T1000 (cell line): ENCODE measurements at places on chromosomes 4 and X.

DNA sequence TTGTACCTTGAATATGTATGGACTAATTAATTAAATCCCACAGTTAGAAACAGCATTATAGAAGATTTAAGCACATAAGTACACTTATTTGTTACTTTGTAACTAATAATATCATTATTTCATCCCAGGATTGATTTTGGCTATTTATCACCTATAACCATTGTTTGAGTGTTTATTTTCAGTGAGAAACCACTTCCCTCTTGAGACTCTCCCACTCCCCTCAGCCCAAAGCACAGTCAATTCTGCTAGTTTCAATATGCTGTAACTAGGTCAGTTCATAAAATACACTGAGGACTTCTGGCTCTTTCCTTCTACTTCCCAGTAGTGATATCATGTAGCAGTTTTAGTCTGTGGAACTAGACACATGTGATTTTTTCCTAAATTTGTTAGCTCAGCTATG lies 16.3 kb downstream of the OFD1 start:
- no peak for DNase-seq

DNA sequence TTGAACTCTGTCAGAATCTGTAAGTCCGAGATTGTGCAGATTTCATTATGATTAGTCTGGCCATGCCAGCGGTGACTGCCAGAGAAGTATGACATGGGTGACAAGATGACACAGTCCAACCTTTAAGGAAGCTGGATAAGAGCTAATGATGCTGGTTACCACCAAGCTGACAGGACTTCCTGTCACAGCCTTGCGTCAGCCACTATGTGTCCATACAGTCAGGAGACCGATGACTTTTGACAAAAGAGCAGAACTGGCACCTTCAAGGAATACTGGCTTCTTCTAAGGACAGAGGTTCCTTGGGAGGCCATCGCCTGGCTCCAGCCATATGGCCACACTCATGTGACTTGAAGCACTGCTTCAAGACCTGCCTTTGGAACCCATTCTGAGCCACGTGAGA lies 67.2 kb upstream of the TFDP3 start:
- no peak for DNase-seq

GRCh38 chrX:139106069-139106468 lies 394.6 kb upstream of the FGF13 start:
- DNase-seq = no peak

DNA sequence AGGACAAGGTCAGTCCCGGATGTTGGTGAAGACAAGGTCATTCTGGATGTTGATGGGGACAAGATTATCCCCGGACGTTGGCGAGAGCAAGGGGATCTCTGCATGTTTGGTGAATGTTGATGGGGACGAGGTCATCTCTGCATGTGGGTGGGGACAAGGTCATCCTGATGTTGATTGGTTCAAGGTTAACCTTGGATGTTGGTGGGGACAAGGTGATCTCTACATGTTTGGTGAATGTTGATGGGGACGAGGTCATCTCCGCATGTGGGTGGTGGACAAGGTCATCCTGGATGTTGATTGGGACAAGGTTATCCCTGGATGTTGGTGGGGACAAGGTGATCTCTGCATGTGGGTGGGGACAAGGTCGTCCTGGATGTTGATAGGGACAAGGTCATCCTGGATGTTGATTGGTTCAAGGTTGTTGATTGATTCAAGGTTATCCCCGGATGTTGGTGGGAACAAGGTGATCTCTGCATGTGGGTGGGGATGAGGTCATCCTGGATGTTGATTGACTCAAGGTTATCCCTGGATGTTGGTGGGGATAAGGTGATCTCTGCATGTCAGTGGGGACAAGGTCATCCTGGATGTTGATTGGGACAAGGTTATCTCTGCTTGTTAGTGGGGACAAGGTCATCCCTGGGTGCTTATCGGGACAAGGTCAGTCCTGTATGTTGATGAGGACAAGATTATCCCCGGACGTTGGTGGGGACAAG lies 28.8 kb upstream of the PLCXD1 start:
- no peak for DNase-seq

DNA sequence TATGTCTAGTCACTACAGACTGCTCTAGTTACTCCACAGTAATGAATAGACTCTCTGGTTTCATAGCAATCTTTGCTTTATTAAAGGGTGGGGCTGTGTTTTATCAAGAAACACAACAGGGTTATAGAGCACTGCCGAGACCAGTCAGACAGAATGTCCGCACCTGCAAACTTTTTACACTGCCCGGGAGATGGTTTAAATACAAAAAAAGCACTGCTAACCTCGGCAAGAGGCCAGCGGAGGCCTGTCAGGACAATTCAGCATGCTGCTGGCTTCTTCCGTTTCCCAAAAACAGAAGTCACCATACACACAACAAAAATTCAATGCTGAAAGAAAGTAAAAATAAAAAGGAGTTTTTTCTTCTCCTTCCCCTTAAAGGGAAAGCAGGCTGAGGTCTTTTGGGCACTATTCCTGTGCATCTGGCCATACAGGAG lies 67.4 kb downstream of the IRF2 start:
- DNase-seq = no peak

DNA sequence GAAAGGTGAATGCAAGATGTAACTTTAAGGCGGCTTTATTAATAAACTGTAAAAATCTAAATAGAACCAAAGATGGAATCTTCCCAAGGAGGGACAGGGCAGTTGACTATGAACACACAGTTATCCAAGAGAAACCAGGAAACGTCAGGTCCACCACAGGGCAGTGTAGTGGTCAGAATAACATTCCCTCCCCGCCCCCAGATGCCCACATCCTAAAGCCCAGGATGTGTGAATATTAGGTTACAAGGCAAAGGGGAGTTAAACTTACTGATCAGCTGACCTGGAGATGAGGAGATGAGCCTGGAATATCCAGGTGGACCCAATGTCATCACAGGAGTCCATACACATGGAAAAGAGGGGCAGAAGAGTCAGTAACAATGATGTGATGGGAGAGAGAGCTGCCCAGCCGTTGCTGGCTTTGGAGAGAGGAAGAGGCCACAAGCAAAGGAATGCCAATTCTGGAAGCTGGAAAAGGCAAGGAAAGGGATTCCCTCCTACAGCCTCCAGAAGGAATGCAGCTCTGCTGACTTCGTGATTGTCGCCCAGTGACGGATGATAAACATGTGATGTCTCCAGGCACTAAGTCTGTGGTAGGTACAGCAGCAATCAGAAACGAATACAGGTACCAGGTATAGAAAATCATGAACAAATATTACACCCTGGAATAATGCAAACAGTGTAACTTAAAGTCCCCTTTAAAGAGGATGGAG lies 5.2 kb downstream of the SH3KBP1 start:
- DNase-seq = no peak

- DNase-seq = no peak
Observed at GRCh38 chrX:105744291-105744690, 78.0 kb upstream of the NRK start.

- no peak for DNase-seq
Observed at GRCh38 chr4:166972071-166972470, 262.2 kb downstream of the SPOCK3 start.

DNA sequence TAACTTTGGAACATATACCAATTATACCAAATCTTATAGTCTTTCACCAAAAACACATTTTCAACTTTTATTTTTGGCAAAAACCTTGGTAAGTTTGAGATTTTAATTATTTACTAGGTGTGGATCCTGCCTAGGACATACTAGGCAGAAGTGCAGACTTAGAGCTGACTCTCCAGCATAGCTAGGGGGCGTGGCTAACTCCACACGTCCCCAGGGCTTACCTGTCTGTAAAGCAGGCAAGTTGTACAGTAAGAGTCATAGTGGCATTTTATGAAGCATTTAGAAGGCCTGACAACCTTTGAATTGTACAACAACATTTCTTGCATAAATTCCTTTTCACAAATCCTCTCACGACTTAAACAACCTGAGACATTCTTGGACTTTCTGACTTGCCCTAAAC lies 19.2 kb upstream of the GRPEL1 start:
- DNase-seq = no peak

- DNase-seq = no peak
Observed at GRCh38 chr4:61493470-61493869, 293.3 kb downstream of the ADGRL3 start.

GRCh38 chrX:48736303-48736702 lies 25.2 kb upstream of the GLOD5 start:
- no peak for DNase-seq

- DNase-seq = no peak
Observed at GRCh38 chr4:114378305-114378903, 220.2 kb upstream of the UGT8 start.

GRCh38 chr4:39495446-39496213 lies 31.6 kb downstream of the UGDH start:
- no peak for DNase-seq

DNA sequence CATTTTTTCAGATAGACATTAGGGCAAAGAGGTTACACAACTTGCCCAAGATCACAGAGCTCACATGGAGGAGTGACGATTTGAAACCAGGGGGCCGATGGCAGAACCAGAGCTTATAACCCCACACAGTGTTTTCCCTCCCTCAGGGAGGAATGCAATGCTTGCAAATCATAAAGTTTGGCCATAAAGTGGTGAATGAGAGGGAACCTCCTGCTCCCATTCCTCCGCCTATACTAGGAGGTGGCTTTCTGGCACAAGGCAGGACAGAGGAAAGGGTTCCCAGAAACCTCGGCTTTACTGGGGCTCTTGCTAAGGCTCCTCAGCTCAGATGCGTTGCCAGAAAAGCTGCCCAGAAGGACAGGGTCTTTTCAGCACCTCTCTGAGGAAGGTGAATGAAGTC lies 19.3 kb downstream of the TMEM154 start:
- no peak for DNase-seq

- no peak for DNase-seq
Observed at GRCh38 chrX:79601341-79602131, 234.4 kb upstream of the ITM2A start.

GRCh38 chrX:45623266-45623665 lies 422.6 kb upstream of the DIPK2B start:
- no peak for DNase-seq

GRCh38 chr4:79827283-79827682 lies 245.7 kb downstream of the ANTXR2 start:
- DNase-seq = no peak

DNA sequence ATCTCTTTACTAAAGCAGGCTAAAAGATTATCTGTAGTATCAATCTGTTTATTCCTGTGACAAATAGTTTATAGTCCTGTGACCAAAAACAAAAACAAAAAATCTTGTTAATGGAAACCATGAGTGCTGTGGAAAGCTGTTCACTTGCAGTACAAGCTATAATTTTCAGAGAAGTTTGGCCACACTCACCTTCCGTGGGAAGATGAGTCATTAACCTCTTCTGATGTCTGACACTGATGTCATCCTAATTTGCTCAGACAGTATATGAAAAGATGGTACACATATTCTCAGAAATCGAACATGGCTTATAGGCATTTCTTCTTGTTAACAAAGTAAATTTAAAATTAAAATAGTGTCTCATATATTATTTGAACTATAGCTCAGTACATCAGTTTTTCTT lies 19.9 kb upstream of the ENPP6 start:
- DNase-seq = no peak

- DNase-seq = no peak
Observed at GRCh38 chr4:110106931-110107296, 91.5 kb downstream of the ELOVL6 start.

GRCh38 chr4:77043507-77044136 lies 32.2 kb downstream of the CCNI start:
- DNase-seq = no peak

- DNase-seq = no peak
Observed at GRCh38 chrX:119399772-119400101, 601 bp downstream of the SLC25A43 start.

DNA sequence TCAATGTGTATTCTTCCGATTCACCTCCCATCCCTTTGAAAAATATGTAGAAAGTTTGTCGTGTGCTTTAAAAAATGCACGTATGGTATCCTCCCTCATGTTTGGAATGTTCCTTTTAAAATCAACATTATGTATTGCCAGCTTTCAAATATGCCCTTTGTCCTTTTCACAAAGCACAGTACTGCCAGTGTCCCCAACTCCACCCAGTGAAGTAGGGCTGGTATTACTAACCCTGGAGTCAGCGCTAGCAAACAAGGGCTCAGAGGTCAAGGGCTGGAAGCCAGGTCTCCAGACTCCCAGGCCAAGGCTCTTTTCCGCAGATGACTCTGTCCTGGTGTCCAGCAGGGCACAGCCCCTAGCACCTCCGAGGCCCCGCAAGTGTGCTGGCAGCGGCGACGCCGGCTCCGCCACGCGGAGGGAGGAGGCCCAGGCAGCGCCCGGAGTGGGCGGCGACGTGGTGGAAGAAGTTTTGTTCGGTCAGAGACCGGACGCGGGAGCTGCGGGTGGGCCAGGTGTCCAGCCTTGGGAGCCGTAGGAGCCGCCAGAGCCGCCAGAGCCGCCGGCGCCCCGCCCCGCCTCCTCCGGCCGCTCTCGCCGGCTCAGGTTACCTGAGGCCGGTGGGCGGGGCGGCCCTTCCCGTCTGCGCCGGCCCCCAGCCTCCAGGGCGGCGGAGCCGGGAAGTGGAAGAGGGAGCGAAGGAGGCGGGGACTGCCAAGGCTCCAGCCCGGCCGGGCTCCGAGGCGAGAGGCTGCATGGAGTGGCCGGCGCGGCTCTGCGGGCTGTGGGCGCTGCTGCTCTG lies at the start of gene IL13RA1:
IL13RA1 (plus strand) TSS at position 720 of the 799 bp plus-strand sequence; CDS start at position 753, 33 bp downstream.
- peak; percentile 47 for DNase-seq

DNA sequence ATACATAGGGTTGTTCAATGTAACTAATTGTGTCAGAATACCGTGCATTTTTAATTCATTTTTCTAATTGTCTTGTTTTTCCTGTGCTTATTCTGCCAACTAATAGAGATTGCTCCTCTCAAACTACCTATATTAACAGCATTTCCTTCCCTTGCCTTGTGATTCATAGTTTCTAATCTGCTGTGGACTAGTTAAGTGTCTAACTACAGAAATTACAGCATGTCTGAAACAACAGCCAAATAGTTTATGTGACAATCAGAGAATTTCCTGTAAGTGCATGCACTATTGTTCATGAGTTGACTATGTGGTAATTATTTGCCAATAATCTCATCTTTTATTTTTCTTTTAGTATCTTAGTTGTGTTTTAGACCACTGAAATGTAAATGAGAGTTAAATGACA lies 4.1 kb upstream of the SEC24B start:
- DNase-seq = no peak

DNA sequence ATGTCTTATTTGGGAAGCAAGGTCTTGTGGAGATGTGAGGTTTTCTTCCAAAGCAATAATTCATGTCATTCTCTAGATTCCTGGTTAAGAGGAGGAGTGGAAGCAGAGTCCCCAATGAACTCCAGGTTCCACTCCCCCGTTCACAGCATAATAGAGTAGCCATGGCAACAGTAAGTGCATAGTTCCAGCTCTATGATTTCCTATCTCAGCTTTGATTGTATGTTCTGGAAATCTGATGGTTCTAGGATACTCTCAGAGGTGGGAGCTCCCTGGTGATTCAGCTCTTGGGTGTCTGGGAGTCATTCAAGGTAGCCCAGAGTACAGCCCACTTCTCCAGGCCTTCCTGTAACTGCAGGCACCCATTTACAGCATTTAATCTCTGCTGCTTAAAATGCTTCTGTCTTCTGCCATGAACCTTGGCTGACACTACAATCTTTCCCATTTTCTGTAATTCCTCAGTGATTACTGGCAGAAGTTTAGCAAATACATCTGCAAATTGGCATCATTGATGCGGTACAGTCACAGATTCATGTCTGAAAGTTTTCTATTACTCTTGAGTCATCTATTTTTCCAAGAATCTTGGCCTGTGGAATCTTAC lies 242.0 kb downstream of the MAPK10 start:
- DNase-seq = no peak
